ENCODE measurements at places on chromosomes 4 and X. TPM values are rescaled to one million over a fixed set of nuclear protein-coding genes. Genes with fewer than 3 reads are reported as not detected.

ARHGEF6 gene
- total RNA-seq, result 20.8 TPM

GYPE gene
- 0.37 TPM for total RNA-seq

ADGRG2 gene
- not detected for total RNA-seq

SYNPO2 gene
- 48.1 TPM for total RNA-seq

VEGFC gene
- 31.5 TPM for total RNA-seq

XPNPEP2 gene
- not detected for total RNA-seq

METAP1 gene
- total RNA-seq, result 63.3 TPM

ITGB1BP2 gene
- 4.2 TPM for total RNA-seq

GAGE2A gene
- not detected for total RNA-seq

P2RY8 gene
- total RNA-seq, result under 0.01 TPM

HMGB3 gene
- total RNA-seq, result 8.9 TPM

PCDH10 gene
- total RNA-seq, result 73.0 TPM

CSAG3 gene
- total RNA-seq, result not detected

CCDC120 gene
- total RNA-seq, result 0.65 TPM

ANKRD50 gene
- 140 TPM for total RNA-seq

SH3BGRL gene
- 71.9 TPM for total RNA-seq

ACE2 gene
- not detected for total RNA-seq

H2BW1 gene
- total RNA-seq, result not detected

FGD1 gene
- 9.5 TPM for total RNA-seq

CT45A3 gene
- not detected for total RNA-seq

MAGIX gene
- total RNA-seq, result 0.55 TPM

CCDC158 gene
- under 0.01 TPM for total RNA-seq

PI4K2B gene
- total RNA-seq, result 18.7 TPM

GLRA2 gene
- not detected for total RNA-seq

Data from smooth muscle cell of the umbilical artery (primary cell).